Ovary (tissue), 10 donors: ENCODE measurements at places on chromosomes 13 and 19.

DNA sequence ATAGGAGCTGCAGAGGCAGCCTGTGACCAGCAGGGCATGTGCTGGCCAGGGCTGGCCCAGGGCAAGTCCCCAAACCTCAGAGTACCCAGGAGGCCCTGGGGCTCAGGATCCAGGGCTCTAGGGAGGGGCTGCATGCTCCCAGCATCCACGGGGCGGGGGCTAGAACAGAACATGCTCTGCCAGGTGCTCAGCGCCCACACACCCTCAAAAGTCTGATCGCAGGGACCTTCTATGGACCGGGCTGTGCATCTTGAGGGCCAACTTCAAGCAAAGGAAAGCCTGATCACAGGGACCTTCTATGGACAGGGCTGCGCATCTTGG, 33.5 kb downstream of the ELL start:
- DNase-seq = no peak

DNA sequence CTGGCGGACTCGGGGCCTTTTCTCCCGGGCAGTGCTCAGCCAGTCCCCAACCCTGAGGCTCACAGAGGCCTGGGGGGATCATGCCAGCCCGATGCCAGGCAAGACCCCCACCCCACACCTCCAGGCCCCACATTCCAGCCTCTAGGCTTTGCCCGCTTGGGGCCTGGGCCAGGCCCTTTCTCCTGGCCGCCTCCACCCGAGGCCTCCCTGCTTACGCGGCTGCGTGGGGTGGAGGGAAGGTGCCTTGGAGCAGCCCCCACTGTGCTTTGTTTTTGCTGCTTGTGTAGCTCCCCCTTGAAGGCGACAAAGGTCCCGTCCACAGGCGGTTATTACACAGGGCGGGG, 38.4 kb downstream of the SMIM24 start:
- DNase-seq = no peak

GRCh38 chr13:29846475-29847256, 3.8 kb downstream of the UBL3 start:
- DNase-seq = no peak

- no peak for DNase-seq
These were observed 21.1 kb downstream of the ELL start for GRCh38 chr19:18500799-18501198.

DNA sequence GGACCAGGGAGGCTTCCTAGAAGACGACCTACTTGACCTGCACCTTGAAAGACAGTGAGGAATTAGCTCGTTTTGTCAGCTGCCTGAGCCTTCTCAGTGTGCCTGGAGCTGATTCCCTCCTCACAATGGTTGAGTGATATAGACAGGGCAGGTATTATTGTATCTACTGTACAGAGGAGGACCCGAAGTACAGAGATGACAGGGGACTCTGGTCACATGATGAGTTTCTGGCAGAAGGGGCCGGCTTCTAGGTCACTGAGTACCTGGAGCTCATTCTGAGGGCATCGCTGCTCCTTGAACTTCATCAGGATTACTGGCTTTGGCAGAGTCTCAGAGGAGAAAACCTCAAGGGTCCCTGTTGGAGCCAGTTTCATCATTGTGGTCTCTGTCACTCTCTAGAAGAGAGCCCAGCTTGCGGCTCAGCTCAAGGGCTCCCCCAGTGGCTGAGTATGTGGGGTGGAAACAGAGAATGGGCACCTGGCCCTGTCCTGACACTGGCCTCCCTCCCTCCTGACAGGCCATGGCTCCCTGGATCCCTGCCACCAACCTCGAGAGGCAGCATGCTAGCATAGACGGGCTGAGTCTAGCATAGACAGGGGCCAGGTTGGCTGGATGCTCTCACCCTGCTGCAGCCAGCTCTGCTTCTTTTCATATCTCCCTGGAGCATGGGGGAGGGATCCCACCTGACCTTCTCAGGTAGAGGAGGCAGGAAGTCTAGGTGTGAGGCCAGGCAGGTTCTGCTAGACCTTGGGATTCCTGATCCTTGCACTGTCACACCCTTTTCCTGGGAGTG, 38.7 kb downstream of the NFIX start:
- DNase-seq = peak; percentile 86

GRCh38 chr19:29315556-29316190, 102.7 kb upstream of the UQCRFS1 start:
- DNase-seq = no peak

DNA sequence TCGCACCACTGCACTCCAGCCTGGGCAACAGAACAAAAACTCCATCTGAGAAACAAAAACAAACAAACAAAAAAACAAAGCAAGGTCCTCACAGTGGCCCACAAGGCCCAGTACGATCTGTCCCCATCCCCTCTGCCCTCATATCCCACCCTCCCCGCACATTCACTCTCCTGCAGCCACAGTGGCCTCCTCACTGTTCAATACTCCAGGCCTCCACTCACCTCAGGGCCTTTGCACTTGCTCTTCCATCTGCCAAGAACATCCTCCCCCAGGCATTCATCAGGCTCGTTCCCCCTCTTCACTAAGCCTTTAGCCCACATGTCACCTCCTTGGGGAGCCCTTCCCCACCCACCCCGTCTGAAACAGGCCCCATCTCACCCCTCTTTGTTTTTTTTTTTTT, 4.6 kb downstream of the TMEM143 start:
- DNase-seq = no peak
